ENCODE measurements at places on chromosomes 2 and 18.

DNA sequence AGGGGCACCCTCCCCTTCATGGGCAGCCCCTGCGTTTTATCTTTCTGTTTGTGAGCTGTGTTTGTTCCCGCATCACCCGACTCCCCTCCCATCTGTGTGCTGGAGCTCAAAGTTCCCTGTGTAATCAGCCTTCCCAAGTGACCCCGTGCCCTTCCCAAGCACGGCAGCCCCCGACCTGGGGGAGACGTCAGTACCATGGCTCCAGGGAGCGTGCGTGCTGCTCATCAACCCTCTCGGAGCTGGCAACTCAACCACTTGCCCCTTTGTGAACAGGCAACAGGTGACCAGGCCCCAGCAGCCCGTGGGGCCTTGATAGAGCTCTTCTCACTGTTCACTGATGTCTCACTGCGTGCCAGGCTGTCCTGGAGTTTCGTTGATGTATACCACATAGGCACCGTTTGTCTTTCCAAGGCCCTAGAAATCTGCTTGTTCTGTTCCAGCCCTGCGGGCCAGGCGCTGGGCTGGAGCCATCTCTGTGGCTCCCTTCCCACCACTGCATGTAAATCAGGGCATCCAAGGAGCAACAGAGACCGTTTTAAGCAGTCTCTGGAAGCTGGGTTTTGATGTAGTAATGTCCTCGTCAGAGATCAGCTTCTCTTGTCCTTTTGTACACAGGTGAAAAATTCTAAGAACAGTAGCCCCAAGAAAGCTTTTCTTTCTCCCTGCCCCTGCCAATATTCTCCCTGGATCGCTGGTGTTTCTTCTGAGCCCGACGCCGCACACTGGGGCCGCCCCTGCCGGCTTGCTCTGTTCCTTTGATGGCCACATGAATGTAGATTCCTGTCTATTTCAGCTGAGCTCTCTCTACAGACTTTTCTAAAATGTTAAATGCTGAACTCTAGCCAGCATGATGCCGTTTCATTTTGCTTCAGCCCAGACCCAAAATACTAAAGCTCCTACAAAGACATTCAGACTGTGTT, 107.0 kb upstream of the PTPRM start:
- peak; percentile 36 for DNase-seq

GRCh38 chr2:161981679-161982250, 92.2 kb downstream of the DPP4 start:
- no peak for DNase-seq

GRCh38 chr2:30145826-30146336, 926 bp upstream of the YPEL5 start:
- DNase-seq = no peak

GRCh38 chr18:48797841-48798255, 152.9 kb downstream of the SMAD7 start:
- no peak for DNase-seq

DNA sequence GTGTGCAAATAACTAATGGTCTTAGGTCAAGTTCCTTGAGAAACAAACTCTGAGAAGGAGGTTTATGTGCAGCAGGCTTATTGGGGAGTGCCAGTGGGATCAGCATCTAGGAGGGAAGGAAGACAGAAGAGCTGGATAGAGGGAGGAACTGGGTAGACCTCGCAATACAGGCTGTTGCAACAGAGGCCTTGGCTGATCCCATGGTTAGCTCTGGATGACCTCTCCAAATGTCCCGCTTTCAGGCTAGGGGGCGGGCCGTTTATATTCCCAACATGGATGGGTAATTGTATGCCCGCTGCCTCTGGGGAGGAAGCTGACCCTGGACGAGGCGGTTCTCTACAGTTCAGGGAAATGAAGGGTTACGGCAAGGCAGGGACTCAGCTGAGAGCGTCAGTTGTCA, 14.7 kb upstream of the CAPN13 start:
- no peak for DNase-seq

DNA sequence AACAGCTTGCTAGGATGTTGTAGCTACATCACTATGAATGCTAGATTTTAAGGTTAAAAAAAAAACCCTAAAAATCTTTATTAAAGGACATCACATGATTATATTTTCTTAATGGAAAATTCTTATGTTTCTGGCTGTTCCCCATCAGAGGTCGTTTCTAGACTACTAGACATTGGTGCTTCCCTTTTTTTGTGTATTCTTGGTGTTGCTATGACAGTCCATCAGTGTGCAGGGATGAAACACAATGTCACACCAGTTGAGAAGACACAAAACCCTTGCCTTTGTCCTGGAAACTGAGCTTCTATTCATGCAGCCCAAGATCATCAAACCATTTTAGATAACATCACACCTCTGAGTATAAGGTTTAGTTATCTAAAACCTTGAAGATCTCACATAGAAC, 19.9 kb upstream of the TMEM131 start:
- DNase-seq = no peak

GRCh38 chr2:26384183-26384582, 17.5 kb upstream of the DRC1 start:
- DNase-seq = no peak

DNA sequence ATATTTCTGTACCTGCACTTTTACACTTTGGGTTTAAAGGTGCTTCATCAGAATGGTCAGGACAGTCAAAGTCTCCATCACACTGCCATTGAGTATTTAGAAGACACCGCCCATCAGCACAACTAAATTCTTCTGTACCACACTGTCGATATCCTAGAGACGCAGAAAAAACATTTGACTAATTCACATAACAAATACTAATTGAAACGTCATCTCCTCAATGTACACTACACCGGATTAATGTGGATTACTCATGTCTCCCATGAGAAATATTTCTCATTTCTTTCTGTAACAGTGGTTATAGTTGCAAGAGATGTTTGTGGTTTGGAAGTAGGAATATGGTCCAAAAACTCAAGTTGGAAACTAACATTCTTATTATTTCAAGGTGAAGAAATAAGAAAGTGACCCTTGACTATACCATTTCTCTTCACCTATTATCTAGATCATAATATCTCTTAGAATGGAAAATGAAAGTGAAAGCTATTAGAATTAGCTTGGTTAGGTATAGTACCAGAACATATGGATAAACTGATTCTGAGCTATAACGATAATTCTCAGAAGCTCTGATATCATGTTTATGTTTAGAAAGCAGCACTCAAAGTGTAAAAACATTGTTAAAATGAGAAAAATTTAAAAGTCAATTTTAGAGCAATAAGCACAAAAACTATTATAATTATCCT, 1627.7 kb downstream of the LRP1B start:
- no peak for DNase-seq

GRCh38 chr18:8380006-8380405, 229.2 kb upstream of the RAB12 start:
- DNase-seq = no peak

GRCh38 chr2:119177171-119177837, 18.8 kb upstream of the C1QL2 start:
- no peak for DNase-seq

- DNase-seq = no peak
These were observed 70.2 kb downstream of the PARD3B start for GRCh38 chr2:204615456-204615855.

- no peak for DNase-seq
These were observed 7.5 kb downstream of the TRABD2A start for GRCh38 chr2:84873350-84873749.

DNA sequence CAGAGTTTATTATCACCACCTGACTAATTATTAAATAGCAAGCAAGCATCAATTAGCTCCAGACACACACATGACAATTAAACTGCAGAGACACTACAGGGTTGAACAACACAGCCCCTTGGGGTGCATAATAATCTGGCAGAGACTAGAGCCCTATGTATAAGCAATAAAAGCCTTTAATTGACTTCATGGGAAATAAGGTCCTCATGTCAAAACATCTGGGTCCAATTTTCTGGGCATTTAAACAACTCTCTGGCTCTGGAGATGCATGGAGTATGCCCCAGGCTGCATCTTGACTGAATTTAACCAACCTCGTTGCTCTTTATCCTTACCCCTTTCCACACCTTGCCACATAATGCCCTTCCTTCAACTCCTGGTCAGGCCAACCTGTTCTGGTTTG, 270.7 kb upstream of the THUMPD2 start:
- DNase-seq = no peak

GRCh38 chr18:6009756-6010155, 114.4 kb upstream of the TMEM200C start:
- DNase-seq = no peak

GRCh38 chr2:38535744-38536506, 66.8 kb downstream of the HNRNPLL start:
- peak; percentile 81 for DNase-seq
